ENCODE measurements at places on chromosomes 3 and 15.

GRCh38 chr3:138919325-138919724 is 27.6 kb downstream of the FOXL2 start:
- no peak for DNase-seq

DNA sequence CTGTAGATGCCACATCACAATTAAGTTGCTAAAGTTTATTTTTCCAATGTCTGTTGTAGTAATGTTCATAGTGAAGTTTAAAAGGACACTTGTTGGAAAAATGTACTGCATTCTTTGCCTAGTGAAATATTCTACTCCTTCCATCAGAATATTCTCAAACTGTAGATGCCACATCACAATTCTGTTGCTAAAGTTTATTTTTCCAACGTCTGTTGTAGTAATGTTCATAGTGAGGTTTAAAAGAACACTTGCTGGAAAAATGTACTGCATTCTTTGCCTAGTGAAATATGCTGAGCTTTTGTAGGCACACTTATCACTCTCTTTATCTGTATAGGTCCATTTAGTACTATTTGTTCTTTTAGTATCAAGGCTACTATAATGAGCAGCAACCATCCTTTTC is 836.1 kb downstream of the NAALADL2 start:
- no peak for DNase-seq

GRCh38 chr3:46628901-46629369 is 16.6 kb downstream of the FAM240A start:
- peak; percentile 22 for DNase-seq

GRCh38 chr3:81776643-81777042 is 15.2 kb upstream of the GBE1 start:
- DNase-seq: no peak

GRCh38 chr3:17356585-17356984 is 385.8 kb downstream of the TBC1D5 start:
- no peak for DNase-seq

DNA sequence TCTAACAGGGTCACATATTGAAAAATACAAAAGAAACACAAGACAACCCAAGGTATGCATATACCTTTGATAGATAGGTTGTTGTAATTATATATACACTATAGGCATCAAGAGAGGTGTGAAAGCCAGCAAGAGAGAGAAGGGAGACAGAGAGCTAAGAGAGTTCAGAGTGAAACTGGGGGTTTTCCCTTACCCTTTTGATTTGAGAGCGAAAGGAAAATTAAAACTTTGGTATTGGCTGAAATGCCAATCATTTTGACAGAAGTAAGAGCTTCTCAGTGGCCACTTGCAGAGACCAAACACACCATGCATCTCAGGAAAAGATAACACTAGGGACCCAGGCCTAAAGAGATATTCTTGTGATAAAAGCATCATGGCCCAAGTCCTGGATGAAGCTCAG is 183.6 kb downstream of the SHOX2 start:
- DNase-seq: no peak

DNA sequence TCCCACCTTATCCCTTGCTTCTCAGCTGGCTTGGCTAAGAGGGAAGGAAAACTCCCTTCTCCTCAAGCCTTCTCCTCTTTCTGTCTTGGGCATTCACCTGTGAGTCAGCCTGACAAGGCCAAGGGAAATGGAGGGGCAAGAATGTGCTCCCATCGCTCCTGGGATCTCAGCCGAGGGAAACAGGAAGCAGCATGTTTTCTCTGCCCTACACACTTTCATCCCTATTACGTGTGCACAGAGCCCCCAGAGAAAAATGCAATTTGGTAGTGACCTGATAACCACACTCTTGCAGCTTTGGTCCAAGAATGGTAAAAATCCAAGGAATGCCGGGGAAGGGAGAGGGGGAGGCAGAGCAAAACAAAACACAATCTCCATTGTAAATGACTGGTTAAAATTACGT is 32.9 kb upstream of the MTMR10 start:
- no peak for DNase-seq

DNA sequence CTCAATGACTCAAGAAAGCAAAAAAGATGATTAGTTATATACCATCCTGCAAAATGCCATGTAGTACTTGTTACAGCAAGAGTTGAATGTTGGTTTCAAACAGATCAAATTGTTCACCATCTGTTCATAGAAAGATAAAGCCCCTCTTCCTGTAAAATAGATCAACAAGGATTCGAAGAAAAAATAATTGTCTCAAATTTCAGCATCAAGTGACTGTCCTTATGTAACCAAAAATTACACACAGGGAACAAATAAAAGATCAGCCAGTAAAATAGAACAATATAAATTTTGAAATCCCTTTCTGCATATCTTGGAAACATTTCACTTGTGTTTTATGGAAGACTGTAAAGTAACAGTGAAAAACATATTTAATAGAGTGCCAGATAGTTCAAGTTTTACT is 165.1 kb upstream of the STAC start:
- DNase-seq: no peak

DNA sequence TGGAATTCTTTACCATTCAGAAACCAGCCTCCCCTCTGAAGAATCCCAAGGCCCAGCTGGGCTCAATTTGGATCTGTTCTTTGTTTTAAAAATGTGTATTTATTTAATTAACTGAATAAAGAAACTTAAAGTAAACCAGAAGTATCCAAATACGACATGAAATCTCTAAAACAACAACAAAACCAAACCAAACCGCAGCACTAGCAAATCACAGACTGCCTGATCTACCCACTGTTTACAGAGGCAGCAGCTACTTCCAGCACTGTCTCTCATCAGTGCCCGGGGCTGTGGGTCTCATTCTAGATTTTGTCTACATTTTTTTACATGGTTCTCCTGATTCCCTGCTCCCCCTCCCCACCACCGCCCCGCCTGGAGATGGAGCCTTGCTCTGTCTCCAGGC is 2.3 kb downstream of the FLNB start:
- no peak for DNase-seq

DNA sequence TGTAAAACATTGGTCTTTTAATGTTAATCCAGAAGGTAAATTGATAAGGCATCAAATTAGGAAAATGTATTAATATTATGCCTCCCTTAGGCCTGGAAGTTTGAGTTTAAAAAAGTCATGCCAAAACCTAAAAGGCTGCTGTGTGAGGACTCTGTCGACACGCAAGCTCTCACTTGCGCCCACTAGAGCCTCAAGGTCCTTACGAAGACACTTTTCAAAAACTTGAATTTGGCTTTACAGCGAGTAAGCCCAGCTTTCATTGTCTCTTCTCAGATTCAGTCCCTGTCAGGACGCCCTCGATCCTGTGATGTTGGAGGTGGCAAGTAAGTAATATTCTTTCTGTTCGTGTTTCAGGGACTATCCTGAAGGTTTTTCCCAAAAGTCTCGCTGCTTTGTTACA is 89.7 kb downstream of the CRTC3 start:
- DNase-seq: no peak

- no peak for DNase-seq
These were observed 88.1 kb downstream of the DCUN1D1 start for GRCh38 chr3:182892226-182892625.

GRCh38 chr15:50210462-50211157 is 28.6 kb downstream of the SLC27A2 start:
- no peak for DNase-seq

DNA sequence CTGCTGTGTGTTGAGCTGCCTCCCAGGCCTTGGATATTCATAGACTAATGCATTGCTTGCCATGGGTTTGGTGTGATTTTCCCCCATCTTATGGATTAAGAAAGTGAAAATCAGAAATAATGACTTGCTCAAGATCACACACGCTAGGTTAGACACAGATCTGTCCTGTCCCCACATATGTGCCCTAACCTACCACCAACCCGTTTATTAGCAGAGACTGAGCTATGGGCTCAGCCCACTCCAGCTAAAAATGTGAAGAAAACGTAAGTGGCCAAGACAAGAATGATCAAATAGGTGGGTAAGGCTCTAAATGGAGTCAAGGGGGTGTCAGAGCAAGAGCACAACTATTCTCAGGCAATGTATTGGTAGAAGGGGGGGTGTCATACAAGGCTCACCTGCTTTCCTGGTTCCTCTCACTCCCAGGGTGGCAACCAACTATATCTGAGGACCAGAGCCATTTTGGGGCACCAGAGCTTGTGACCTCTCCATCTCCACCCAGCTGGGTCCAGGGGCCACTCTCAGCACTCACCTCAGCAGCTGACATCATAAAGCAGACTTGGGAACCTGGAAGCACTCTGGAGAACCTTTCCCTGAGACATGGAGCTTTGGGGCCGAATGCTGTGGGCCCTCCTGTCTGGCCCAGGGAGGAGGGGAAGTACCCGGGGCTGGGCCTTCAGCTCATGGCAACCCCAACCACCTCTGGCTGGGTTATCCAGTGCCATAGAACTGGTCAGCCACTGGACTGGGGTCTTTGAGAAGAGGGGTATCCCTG is 1.4 kb downstream of the HEMK1 start:
- no peak for DNase-seq

GRCh38 chr3:52615166-52615565 is 70.5 kb downstream of the PBRM1 start:
- DNase-seq: no peak

DNA sequence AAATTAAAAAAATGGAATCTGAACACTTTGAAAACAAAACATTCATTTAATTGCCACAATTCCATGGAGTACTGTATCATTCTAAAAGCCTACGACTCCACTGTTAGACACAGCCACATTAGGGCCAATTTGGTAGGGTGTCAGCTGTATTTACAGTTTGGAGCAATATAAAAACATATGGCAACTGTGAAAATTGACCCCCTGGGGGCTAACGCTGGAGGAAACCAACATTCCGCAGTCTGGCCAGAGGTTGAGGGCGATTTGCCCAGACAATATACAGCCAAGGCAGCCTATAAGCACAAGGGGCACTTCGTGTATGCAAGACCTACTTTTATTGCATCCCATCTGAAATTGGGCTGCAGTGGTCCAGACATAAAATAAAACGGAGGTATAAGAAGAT is 476.5 kb upstream of the WNT5A start:
- DNase-seq: no peak

- no peak for DNase-seq
These were observed 33.3 kb upstream of the ZKSCAN7 start for GRCh38 chr3:44521721-44522120.

- no peak for DNase-seq
These were observed 26.1 kb upstream of the TFDP2 start for GRCh38 chr3:142175478-142175877.

DNA sequence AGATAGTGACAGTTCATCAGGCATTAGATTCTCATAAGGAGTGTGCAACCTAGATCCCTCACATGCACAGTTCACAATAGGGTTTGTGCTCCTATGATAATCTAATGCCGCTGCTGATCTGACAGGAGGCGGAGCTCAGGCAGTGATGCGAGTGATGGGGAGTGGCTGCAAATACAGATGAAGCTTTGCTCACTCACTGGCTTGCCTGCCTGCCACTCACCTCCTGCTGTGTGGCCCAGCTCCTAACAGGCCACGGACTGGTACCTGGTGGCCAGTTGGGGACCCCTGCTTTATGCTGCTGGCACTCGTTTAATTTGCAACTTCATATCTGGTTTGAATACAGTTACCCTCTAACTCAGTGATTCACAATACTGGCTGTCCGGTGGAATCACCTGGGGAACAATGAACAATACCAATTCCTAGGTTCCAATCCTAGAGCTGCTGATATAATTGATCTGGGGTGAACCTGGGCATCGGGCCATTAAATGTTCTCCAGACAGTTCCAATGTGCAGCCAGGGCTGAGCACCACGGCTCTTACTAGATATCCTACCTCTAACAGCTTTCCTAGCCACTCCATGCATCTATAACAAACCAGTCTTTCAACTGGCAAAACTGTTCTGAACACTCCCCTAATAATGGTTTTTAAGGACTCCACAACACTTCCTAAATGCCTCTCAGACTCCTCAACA is 131.4 kb downstream of the ATP1B3 start:
- no peak for DNase-seq

Data from nucleus accumbens (tissue), 56 donors.